ENCODE measurements at places on chromosomes 11 and 22.

GRCh38 chr11:19604679-19605375 lies 107.8 kb upstream of the NAV2 start:
- DNase-seq, result no peak

DNA sequence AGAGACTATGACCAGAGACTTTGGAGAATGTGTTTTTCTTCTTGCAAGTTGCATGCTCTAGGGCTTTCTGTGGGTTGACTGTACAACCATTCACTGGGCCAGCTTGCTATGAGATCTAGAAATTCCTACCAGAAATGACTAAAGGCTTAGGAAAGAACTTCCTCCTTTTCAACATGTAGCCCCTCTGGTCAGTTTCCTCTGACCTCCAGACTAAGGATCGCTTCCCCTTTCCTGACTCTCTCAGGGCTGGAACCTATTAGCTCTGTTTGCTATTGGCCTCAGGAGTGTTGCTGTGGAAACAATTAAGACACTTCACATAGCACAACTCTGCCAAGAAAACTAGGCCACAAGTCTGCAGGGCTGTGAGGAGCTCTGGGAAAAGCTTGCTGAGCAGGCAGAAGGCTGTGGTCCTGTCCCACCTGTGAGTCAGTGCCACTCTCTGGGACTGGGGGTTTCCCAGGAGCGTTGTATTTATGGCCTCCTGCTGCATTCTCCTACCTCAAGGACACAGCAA lies 10.7 kb downstream of the CRY2 start:
- no peak for DNase-seq

GRCh38 chr22:44286646-44287045 lies 26.1 kb downstream of the SHISAL1 start:
- no peak for DNase-seq

- DNase-seq, result no peak
Measured at GRCh38 chr11:95076981-95077380, 10.3 kb downstream of the SRSF8 start.

- no peak for DNase-seq
Measured at GRCh38 chr11:41666951-41667653, 207.7 kb upstream of the LRRC4C start.
